ENCODE measurements at places on chromosomes 3 and 15.
A peak's percentile ranks its signal among the peaks of the same experiment; 100 is the strongest.

GRCh38 chr3:77524463-77524862 is 484.6 kb downstream of the ROBO2 start:
- DNase-seq: no peak

GRCh38 chr15:74504418-74504817 is 36.6 kb upstream of the ARID3B start:
- no peak for DNase-seq

- peak; percentile 72 for DNase-seq
Observed at GRCh38 chr15:92883163-92883875, 16.8 kb upstream of the CHD2 start.

DNA sequence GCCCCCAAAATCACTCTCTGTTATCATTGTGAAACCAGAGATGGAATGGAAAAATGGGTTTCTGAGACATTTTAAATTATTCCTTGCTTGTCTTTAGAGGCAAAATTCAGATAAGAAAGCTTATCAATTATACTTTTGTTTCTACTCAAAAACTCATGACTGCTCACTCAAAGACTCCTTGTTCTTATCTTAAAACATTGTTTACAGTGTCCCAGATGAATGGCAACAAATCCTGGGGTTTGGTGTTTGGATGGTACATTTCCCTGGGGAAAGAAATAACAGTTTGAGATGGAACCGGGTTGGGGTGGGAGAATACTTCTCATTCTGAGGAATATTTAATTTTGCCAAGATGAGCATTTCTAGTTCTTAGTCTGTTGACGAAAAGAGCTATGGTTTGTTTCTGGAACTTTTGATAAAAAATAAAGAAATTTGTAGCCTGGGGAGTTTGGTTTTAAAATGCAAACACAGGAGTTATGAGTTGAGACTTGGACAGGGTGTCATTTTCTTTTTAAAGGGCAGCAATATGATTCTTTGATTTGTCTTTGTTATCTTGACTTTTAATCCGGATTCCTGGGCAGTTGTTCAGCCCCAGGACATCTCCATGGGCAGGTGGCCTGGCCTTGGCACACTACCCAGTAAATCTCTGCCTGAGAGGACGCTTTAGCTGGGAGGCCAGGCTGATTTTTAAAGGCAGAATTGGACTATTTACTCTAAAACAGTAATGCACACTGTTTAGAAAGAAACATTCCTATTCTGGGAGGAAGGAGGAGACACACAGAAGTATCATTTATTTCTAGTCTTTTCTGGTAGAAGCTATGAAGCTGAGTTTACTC is 32.4 kb downstream of the BTD start:
- peak; percentile 47 for DNase-seq

DNA sequence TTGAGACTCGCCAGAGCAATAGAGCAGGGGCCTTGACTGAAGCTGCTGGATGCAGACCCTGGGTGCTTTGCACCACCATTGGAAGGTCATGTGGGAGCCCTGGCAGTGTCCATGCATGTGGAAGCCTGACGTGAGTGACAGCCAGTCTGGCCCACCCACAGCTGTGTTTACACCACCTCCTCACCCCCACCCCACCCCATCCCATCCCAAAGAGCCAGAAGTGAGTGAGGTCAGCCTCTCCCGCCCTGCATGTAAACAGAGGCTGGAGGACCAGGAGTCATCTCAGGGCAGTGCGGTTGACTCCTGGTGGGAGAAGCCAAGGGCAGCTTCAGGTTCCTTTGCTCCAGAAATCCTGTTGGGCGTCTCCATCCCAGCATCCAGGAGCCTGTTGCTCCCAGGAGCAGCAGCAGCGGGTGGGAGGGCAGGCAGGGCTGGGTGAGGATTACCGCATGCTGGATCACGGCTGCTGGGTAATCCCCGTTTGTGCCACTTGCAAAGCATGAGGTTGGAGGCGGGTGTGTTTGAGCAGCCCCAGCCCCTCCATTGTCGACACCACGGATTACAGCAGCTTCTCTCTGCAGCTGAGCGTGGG is 44.6 kb downstream of the CORO2B start:
- DNase-seq: no peak

DNA sequence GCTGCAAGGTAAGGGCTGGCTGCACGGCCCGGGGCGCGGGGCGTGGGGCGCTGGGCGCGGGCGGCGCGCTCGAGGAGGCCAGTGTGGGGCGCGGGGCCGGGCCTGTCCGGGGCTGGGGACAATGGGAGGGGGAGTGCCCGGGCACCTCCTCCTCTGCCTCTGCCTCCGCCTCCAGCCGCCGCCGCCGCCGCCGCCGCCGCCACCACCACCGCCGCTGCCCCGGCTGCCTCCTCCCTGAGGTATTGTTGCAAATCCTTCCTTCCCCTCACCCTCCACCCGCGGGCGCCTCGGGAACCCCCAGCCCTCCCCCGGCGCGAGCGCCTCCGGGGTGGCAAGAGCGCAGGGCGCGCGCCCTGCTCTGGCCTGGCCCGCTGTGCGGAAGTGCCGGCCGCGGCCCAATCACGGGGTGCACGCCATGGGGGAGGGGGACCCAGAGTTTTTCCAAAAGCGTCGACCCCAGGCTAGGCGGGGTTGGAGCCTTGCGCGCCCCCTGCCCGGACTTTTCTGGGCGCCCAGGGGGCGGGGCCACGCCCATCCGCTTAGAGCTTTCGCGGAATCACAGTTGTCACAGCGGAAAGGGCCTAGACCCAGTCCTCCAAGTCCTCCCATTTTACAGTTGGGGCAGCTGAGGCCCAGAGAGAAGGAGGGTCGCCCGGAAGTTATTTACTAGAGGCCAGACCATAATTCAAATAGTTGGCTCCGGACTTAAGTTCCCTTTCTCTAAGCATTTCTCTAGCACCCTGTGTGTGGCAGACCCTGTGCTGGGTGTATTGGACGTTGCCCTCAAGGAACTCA is at the start of gene LPP:
LPP (plus strand) TSS at position 144 of the 795 bp plus-strand sequence. CDS start 251,964 bp downstream, outside the sequence.
- DNase-seq: no peak

- DNase-seq: peak; percentile 71
Observed at GRCh38 chr15:80780416-80781221, 1.4 kb downstream of the CEMIP start.

- no peak for DNase-seq
Observed at GRCh38 chr3:57128826-57129667, 36.1 kb downstream of the IL17RD start.

GRCh38 chr15:70474471-70475406 is 288.6 kb downstream of the UACA start:
- peak; percentile 86 for DNase-seq

DNA sequence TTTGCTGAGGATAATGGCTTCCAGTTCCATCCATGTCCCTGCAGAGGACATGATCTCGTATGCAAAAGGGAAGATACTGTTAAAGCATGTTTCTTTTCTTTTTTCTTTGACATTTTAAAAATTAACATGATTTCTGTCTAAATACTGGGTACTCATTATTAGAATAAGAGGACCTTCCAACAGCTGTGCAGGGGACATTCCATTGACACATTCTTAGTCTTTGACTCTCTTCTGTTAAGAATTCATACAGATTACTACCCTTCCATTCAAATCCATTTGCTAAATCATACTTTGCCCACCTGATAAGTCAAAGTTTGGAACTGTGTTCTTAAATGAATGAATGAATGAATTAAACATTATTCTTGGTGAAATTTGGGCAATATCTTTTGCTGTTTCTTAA is 5.1 kb upstream of the CP start:
- DNase-seq: no peak

- no peak for DNase-seq
Observed at GRCh38 chr3:425079-425478, 228.5 kb downstream of the CHL1 start.

DNA sequence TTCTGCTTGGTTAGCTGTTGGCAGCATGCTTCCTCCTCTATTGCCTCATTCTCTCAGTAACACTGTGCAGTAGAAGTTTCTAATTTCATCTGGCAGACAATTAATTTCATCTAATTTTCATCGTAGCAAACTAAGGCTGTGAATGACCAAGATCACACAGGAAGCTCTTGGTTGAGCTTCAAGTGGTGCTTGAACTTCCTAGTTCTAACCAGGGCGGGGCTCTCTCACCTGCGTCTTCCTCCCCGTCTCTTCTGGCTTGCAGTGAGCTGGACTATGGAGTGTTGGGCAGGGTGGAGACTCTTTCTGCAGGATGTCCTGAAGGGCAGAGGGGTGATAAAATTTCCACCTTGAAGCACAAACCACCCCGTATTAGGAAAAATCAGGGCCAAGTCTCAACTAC is 2.0 kb upstream of the IL16 start:
- DNase-seq: no peak

DNA sequence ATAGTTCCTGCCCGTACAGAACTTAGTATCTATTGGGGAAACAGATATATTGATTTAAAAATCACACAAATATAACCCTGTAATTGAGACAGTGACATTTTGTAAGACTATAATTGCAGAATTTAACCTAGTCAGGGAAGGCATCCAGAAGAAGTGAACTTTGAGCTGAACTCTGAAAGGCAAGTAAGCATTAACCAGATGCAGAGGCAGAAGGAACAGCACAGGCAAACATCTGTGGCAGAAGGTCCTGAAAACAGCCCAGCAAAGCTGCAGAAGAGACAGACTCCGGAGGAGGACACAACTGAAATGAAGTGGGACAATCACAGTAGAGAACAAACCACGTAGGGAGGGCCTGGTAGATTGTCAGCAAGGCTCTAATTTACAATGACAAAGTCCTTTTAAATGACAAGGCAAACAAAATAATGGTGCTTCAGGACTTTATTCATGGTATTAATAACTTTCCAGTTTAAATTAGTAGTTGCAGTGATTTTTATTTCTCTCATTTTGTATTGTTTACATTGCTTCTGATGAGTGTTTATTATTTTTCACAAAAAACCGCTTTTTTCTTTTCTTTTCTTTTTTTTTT is 14.5 kb downstream of the BCL2A1 start:
- DNase-seq: no peak

DNA sequence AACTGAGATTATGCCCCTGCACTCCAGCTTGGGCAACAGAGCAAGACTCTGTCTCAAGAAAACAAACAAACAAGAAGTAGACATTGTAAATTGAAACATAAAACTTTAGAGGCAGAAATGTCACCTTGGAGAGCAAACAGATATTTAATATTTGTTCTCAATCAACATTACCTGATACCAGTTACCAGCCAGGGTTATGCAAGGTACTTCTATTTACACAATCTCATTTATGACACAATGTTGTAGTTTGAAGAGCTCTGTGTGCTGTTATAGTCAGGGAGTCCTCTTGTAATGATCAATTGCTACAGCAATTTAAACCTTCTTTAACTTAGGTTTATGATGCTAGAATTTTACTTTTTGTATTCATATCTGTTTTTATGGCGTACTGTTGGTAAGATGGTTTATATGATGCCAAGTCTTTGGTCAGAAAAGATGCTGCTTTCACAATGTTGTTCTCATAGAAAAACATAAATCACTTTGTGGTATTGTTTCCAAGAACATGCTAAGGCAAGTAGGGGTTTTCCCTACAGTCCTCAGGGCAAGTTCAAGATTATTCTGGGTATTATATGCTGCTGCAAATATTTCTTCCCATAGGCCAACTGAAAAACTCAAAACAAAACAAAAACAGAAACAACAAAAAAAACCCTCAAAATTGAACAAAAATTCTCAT is 173.5 kb downstream of the TNIK start:
- DNase-seq: peak; percentile 24

GRCh38 chr15:65516997-65517865 is at the start of gene DPP8:
Gene DPP8, minus strand, starts transcription at chr15:65517689. Its CDS starts 5,136 bp downstream, at chr15:65512553.
- peak; percentile 96 for DNase-seq

GRCh38 chr3:25863011-25863415 is 73.1 kb downstream of the OXSM start:
- DNase-seq: no peak

DNA sequence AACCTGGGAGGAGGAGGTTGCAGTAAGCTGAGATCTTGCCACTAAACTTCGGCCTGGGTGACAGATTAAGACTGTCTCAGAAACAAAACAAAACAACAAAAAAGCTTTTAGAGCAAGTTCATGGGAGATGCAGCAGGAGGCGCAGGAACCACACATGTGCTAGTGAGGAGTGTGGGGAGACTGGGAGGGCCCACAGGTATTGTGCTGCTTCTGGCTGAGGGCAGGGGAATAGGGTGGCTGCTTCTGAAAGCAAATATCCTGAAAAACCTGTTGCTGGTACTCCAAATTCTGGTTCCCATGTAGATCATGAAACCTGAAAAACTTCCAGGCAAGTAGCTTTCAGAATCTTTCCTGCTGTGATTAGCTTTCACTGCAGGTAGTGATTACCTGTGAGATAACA is 22.1 kb downstream of the TYRO3 start:
- no peak for DNase-seq

- DNase-seq: no peak
Observed at GRCh38 chr15:79121571-79121970, 31.0 kb upstream of the RASGRF1 start.

GRCh38 chr3:13540297-13540995 is 8.5 kb upstream of the FBLN2 start:
- no peak for DNase-seq

- DNase-seq: no peak
Observed at GRCh38 chr3:33716227-33716626, 1.8 kb downstream of the CLASP2 start.

- DNase-seq: peak; percentile 96
Observed at GRCh38 chr15:101091080-101092017, 160.5 kb downstream of the CHSY1 start.

Measured in lung microvascular endothelial cell (primary cell).